ENCODE measurements at places on chromosomes 5 and 9. TPM values are rescaled to one million over a fixed set of nuclear protein-coding genes. Genes with fewer than 3 reads are reported as not detected.

Gene PCDHAC1
- 1.5 TPM for total RNA-seq

Gene PPP2R2B
- 11.8 TPM for total RNA-seq

Gene MYMK
- 1.2 TPM for total RNA-seq

Gene IL13
- total RNA-seq = not detected

Gene JAKMIP2
- 4.5 TPM for total RNA-seq

Gene ORM2
- not detected for total RNA-seq

Gene TPPP
- total RNA-seq = 4.1 TPM

DNA sequence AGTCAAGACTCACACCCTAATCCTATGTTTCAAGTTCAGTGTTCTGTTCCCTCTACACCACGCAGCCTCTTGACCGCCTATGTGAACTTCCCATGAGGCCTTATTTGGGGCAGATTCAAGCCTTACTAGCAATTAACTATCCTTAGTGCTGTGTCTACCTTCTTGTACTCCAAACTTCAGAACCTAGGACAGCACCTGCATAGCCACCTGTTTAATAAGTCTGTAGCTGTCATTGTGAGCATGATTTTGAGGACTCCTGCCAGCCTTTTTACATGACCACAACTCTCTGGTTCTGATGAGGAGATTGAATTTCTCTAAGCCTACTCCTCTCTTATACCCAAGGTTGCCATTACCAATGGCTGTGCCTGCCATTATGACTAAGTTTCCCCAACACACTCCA, 50.8 kb upstream of the PCSK1 start:
- no peak for DNase-seq

GRCh38 chr9:37464426-37465248, 613 bp downstream of the ZBTB5 start:
- DNase-seq = peak; percentile 46

GRCh38 chr9:89475891-89476440, 21.9 kb downstream of the SEMA4D start:
- no peak for DNase-seq

DNA sequence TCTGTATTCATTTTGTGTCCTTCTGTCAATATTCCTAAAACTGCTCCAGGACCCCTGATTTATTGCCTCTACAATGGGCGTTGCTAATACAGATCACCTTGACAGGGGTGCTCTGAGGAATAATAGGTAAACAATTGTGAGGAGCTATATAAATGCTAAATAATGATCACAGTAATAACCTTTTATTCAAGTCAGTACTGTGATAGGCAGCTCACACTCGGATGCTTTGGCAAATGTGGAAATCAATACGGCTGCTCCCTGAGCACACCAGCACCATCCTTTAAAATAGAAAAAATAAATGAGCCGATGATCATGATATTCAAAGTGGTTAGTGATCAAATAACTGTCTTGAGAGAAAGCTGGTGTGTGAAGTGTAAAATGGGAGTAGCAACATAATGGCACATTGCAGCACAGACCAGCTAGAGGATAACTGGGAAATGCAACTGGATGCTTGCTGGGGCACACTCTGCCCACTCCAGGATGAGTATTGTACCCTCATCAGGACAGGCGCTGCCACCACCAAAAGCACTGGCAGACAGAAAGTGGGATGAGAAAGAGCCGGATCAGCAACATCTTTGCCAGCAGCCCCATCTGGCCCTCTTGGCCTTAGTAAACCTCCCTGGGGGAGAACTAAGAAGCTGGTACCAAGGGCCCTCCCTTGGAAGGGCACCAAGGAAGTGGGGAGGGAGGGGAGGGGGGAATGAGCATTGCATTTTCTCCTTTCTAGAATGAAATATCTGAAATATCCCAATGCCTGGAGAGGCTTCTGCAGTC, 69.4 kb upstream of the SPATA31D4 start:
- DNase-seq = no peak

GRCh38 chr5:57493034-57493433, 10.4 kb upstream of the ACTBL2 start:
- DNase-seq = no peak

DNA sequence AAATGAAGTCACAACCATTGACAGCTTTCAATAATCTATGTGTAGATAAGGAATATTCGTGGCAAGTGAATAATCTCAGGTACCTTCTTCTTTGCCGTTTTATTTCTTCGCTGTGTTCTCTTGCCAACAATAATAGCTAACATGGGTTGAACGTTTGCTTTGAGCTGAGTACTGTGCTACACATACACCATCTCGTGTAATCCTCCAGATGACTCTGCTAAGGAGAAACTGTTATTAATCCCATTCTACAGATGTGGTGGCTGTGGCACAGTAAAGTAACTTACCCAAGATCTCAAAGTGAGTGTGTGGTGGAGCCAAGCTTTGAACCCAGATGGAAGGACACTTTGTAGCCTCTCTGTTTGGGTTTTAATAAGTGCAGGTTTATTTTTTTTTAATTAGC, 179.7 kb downstream of the C9orf152 start:
- no peak for DNase-seq

DNA sequence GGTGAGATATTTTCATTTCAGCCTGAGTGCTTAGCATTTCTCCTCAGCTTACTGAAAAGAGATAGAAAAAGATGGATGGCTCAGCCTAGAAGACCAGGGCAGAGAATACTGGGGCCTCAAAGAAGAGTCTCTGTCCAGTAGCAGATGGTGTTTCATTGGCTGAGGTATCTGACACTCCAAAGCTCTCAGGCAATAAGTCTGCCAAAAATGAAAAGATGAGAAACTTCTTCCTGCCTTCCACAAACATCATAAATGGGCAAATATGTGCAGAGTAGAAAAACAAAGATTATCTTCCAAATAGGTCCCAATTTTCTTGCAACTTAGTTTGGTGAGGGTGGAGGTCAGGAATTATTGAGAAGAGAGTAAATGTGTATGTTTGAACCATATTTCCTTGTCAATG, 87.4 kb upstream of the ICE1 start:
- no peak for DNase-seq

DNA sequence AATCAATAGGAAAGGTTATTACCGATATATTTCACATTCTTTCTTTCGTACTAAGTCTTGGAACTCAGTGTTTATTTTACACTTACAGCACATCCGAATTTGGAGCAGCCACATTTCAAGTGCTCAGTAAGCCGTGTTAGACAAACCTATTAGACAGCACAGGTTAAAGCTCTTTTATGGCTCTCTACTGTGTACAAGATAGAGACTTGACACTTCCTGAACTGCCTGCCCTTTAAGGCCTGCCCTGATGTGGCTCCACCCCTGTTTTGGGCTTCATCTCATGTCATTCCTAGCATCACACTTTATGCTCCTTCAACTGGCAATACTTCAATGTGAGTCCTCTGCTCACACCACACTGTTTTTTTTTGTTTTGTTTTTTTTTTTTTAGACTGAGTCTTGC, 23.5 kb upstream of the SUSD1 start:
- no peak for DNase-seq

GRCh38 chr5:148011398-148012137, 52.2 kb upstream of the SPINK5 start:
- DNase-seq = no peak

DNA sequence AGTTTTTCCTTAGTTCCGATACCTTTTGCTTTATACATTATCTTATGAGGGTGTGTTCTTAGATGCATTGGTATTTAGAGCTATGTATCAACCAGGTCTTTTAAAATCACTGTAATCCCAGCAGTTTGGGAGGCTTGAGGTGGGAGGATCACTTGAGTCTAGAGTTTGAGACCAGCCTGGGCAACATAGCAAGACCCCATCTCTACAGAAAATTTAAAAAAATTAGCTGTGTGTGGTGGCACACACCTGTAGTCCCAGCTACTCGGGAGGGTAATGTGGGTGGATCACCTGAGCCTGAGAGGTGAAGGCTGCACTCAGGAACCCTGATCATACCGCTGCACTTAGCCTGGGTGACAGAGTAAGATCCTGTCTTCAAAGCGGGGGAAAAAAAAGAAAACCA, 15.1 kb downstream of the SPIN1 start:
- DNase-seq = no peak

GRCh38 chr9:79026316-79026715, 545.4 kb upstream of the TLE4 start:
- DNase-seq = no peak

DNA sequence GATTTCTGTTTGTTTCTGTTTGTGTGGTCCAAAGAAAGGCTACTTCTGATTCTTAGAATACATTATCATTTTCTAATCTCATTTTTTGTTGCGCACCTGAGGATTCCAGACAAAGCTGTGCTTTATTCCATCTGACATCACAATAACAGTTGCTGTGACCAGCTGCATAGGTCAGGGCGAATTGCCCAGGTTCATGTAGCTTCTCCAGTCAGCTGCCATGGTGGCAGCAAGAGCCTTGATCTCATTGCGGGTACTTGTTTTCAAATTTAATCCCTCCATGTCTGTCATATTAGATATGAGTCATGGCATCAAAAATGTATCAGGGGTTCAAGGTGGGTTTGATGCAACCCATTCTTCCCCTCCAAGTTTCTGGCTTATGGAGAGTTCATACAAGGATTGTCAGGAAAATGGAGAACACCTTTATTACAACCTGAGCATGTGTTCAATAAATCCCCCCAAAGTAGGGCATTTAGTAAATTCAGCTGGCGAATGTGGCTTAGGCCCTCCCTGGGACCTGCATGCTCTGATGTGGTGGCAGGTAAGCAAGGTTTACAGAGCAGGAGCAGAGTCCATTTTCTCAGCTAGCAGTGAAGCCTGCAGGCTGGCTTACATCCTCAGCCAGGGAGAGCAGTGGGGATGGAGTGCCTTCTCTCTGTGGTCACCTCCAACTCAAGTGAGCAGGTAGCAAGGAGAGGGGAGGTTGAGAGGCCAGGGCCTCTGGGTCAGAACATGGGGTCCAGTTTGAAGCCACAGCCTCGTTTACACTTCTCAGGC, 13.9 kb downstream of the CAVIN4 start:
- DNase-seq = no peak

GRCh38 chr5:2370626-2371418, 380.7 kb downstream of the IRX2 start:
- no peak for DNase-seq

GRCh38 chr5:172059661-172060100, 53.2 kb upstream of the FBXW11 start:
- DNase-seq = no peak

DNA sequence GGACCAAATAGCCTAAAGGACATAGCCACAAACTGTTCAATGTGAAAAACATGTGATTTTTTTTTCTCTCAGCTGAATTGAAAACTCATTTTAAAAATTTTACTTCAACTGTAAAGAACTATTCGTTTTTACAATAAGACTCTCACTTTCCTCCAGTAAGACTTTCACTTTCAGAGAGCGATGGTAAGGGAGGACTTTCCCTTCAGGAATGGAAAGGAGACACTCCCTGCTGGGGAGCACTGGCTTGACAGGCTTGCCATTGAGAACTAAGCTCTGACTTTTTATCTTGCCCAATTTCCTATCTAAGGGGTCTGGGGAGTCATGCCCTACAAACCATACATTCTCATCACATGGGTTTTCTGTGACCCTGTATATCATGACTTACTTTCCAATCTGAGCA, 186.7 kb downstream of the CFAP90 start:
- DNase-seq = no peak

- no peak for DNase-seq
These were observed 29.5 kb downstream of the HAVCR1 start for GRCh38 chr5:157029457-157029856.

GRCh38 chr5:164013077-164013670, 507.8 kb downstream of the MAT2B start:
- peak; percentile 71 for DNase-seq

GRCh38 chr5:146699664-146700418, 178.7 kb downstream of the PPP2R2B start:
- no peak for DNase-seq

GRCh38 chr5:36945687-36946086, 69.1 kb downstream of the NIPBL start:
- no peak for DNase-seq

- no peak for DNase-seq
These were observed 133.6 kb upstream of the IER5L start for GRCh38 chr9:129311643-129312042.

- no peak for DNase-seq
These were observed 3.9 kb upstream of the LPCAT1 start for GRCh38 chr5:1527533-1528205.

- no peak for DNase-seq
These were observed 6.9 kb upstream of the RIC1 start for GRCh38 chr9:5622016-5622415.

GRCh38 chr9:33350310-33350709, 52.1 kb downstream of the AQP7 start:
- DNase-seq = peak; percentile 46

- no peak for DNase-seq
These were observed 232.5 kb downstream of the HSPA4 start for GRCh38 chr5:133284306-133284705.

DNA sequence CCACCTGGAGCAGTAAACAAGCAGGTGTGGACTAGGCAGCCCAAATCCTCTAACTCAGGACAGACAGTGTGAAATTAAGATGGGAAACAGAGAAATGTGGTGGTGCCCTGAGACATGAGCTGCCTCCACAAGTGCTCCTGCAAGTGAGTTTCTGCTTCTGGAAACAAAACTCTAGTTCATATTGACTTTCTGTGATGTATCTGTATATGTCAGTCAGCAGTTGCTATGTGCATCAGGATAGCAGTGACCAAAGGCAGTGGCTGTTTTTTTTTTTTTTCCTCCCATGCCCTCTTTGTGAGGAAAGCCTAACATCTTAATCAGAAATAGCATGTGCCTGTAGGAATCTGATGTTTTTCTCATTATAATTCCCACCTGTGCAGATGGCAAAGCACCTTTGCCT, 318.4 kb upstream of the SEMA6A start:
- DNase-seq = no peak

DNA sequence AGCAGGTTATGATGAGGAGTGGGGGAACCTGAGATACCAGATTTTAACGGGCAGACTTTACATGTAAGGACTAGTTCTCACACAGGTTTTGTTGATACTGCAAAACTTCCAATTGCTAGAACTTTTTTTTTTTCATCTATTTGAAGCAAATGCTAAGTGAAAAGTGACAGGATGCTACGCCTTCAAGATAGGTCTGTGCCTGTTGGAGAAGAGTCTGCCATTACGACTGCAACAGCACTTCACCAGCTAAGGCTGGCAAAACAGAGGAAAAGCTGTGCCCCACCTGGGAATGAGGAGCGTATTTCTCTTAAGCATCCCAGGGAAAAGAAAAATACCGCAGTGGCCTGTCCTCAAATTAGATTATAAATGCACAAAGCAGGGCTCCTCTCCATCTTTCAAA, 102.0 kb upstream of the CDH6 start:
- DNase-seq = no peak

Measured in urinary bladder (tissue), 4 donors.